ENCODE measurements at places on chromosomes 3 and 15.

GRCh38 chr3:113124256-113124830 is 87.0 kb upstream of the BOC start:
- no peak for DNase-seq

DNA sequence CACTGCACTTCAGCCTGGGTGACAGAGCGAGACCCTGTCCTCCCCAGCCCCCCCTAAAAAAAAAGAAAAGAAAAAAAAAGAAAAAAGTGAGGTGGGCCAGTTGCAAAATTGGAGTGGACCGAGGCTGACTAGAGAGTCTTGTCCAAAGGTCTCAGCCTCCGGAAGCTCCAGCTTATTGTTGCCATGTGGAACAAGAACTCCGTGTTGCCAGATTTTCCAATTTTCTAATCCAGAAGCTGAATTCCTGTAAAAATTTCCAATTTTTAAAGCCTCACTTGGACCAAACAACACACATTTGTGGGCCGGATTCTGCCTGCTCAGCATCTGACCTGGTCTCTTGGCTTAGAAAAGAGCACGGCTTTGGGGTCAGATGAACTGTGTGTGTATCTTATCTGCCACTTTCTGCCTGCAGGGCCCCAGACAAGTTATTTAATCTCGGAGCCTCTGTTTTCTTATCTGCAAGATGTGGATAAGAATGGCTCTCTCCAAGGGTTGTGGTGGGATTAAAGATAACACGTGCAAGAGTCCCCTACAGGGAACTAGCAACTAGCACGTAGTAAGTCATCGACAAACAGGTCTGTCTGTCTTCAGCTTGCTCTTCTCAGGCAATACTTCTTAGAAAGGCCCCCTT is 73.7 kb upstream of the TLE3 start:
- no peak for DNase-seq

GRCh38 chr3:79516795-79517194 is 251.0 kb downstream of the ROBO1 start:
- no peak for DNase-seq

DNA sequence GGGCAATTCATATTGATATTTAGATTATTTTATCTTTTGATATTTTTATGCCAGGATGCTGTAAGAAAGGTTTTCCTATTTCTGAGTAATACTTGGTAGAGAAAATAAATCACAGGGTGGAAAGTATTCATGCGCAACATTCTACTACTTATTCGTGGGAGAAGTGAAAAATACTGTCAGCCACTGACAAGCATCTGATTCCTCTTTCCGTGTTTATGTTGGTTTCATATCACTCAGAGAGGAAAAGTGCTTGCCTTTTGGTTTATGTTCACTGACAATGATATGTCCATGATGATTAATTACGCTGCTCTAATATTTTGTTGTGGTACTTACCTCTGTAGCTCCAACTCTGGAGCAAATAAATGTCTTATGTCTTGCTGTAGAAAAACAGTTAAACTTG is 429.4 kb downstream of the EDEM1 start:
- no peak for DNase-seq

DNA sequence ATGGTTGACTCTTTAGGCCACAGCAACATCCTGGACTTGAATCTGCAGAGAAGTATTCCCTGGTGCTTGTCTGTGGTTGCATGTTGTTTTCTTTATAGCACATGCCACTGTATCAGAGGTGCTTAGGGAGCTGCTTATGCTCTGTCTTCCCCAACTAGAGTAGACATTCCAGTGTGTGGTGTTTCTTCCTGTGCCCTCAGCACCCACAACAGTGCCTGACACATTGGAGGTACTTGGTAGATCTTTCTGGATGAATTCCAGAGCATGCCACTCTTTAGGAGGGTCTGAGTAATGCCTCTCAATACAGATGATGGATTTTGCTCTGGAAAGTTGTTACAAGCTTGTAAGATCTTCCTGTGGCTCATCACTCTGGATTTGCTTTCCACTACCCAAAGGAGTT is 117.6 kb downstream of the CHDH start:
- no peak for DNase-seq

Measured in activated CD4-positive, alpha-beta T cell treated with anti-CD3 and anti-CD28 coated beads, Interleukin-2, Interleukin-4, amounts not matched to agents 100 ng/mL and 50 ng/mL, durations not matched to agents 16 hours and 8 hours (primary cell).